ENCODE measurements at places on chromosomes 3 and 15. TPM values are rescaled to one million over a fixed set of nuclear protein-coding genes. Genes with fewer than 3 reads are reported as not detected.

SLC12A1 gene
- not detected for total RNA-seq

GOLGA6A gene
- not detected for total RNA-seq

SLC22A13 gene
- 0.31 TPM for total RNA-seq

TMCO5A gene
- not detected for total RNA-seq

CHRM5 gene
- total RNA-seq = not detected

HES1 gene
- total RNA-seq = not detected

RNF7 gene
- total RNA-seq = 56.1 TPM

CSK gene
- 260 TPM for total RNA-seq

CX3CR1 gene
- 0.34 TPM for total RNA-seq

AADAC gene
- total RNA-seq = not detected

TMEM39A gene
- 30.7 TPM for total RNA-seq

SNTN gene
- not detected for total RNA-seq
